ENCODE measurements at places on chromosomes 1 and 21.

- DNase-seq, result no peak
These were observed 16.6 kb upstream of the ATF3 start for GRCh38 chr1:212591922-212592321.

- no peak for DNase-seq
These were observed 65.1 kb downstream of the DISC1 start for GRCh38 chr1:231691618-231692259.

DNA sequence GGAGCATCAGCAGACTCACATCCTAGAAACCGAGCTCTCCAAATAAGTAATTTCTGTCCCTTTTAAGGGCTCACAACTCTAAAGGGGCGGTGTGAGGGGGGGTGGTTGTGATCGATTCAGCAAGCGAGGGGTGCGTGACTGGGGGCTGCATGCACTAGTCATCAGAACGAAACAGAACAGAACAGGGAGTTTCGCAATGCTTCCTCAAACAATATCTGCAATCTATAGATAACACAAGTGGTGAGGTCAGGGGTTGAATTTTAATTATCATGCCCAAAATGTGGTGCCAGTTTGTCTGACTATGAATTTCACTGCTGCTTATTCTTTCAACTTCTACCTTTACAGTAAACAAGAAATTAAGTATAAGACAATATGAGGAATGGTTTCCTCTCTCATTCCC is 1003.0 kb upstream of the NCAM2 start:
- DNase-seq, result no peak

DNA sequence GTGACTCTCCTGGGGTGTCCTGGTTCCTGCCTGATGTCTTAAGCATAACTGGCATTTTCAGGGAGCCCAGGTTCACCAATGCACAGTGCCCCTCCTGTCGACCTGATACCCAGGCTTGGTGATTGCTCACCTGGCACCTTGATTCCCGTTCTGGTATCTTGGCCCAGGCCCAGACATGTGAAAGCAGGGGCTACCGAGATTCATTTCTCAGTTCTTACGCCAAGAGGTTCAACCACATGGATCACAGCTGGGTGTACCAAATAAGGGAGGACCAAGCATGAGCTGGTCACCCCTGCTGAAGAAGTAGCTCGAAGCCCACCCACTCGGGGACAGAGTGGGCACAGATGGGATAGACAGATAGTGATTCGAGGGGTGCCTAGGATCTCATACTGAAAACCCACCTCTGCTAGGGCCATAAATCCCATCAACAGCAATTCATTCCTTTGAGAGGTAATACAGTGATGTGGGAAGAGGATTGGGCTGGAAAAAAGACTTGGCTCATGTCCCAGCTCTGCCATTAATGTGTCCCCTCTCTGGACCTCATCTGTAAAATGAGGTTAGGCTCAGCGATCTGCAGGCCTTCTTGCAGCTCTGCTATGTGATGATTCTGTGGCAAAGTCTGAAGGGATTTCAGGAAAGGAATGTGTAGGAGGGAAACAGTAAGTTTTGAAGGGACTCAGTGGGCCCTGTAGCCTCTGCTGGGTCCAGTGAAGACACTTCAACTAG is 2.7 kb downstream of the EPHX1 start:
- DNase-seq, result no peak

DNA sequence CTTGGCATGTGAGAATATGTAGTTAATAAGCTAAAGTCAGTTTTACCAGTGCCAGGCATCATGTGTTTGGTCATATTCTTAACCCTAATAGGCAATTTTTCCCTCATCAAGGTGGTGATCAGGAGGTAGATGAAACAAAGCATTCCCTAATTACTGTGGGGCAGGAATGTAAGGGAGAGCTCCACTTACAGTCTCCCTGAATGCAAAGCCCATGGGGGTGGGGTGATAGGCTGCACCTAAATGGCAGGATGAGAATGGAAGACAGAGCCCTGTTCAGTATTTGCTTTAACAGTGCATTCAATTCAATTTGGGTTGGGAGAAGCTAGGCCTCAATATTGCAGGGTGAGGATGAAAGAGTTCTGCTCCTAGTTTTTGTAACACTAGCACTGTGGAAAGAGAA is 23.4 kb downstream of the ZNF678 start:
- DNase-seq, result no peak

- DNase-seq, result no peak
These were observed 48.2 kb downstream of the SYT6 start for GRCh38 chr1:114105421-114105979.
